Karpas-422 (cell line): ENCODE measurements at places on chromosomes 7 and 10. TPM values are rescaled to one million over a fixed set of nuclear protein-coding genes. Genes with fewer than 3 reads are reported as not detected.

MLLT10 gene
- total RNA-seq, result 83.6 and 88.5 TPM in 2 replicates

SPACDR gene
- 1.5 and 2.8 TPM in 2 replicates for total RNA-seq

PVRIG gene
- total RNA-seq, result 1.6 and 2.7 TPM in 2 replicates

C7orf33 gene
- total RNA-seq, result not detected in 2 replicates

EGFR gene
- total RNA-seq, result not detected in 2 replicates

ITGA8 gene
- total RNA-seq, result not detected in 2 replicates

SEMA3A gene
- total RNA-seq, result not detected in 2 replicates

LEP gene
- total RNA-seq, result not detected in 2 replicates

LRRC4 gene
- total RNA-seq, result 39.6 and 52.0 TPM in 2 replicates

MARVELD1 gene
- total RNA-seq, result not detected in 2 replicates

AFAP1L2 gene
- 2.0 and 4.4 TPM in 2 replicates for total RNA-seq

PLAC9 gene
- total RNA-seq, result not detected in 2 replicates

CFAP70 gene
- total RNA-seq, result 14.2 and 14.4 TPM in 2 replicates

CYP2E1 gene
- total RNA-seq, result 0.61 TPM in 1 of 2 replicates, not detected in the other

ECHDC3 gene
- total RNA-seq, result not detected in 2 replicates

PPP3CB gene
- 24.1 and 51.0 TPM in 2 replicates for total RNA-seq

SYT15B gene
- 0.11 TPM in 1 of 2 replicates, not detected in the other for total RNA-seq

ATOH7 gene
- total RNA-seq, result not detected in 2 replicates

NUTM2B gene
- total RNA-seq, result 0.34 and 0.61 TPM in 2 replicates

MMD2 gene
- total RNA-seq, result not detected in 2 replicates

CLRN3 gene
- total RNA-seq, result not detected in 2 replicates

CAMK1D gene
- 0.11 and 0.63 TPM in 2 replicates for total RNA-seq

PRKAR2B gene
- total RNA-seq, result 0.32 and 0.67 TPM in 2 replicates

FAM237B gene
- total RNA-seq, result not detected in 2 replicates

NPC1L1 gene
- total RNA-seq, result not detected in 2 replicates

AKR1C2 gene
- total RNA-seq, result not detected in 2 replicates

COL1A2 gene
- not detected in 2 replicates for total RNA-seq

BZW2 gene
- total RNA-seq, result 122 and 163 TPM in 2 replicates

FAM3C gene
- 16.8 and 26.1 TPM in 2 replicates for total RNA-seq

CPXM2 gene
- total RNA-seq, result not detected in 2 replicates

SORCS1 gene
- not detected in 2 replicates for total RNA-seq

NT5C3A gene
- total RNA-seq, result 27.1 and 48.7 TPM in 2 replicates

CDHR1 gene
- total RNA-seq, result not detected in 2 replicates

VSTM4 gene
- not detected in 2 replicates for total RNA-seq

SKIDA1 gene
- 0.22 and 1.5 TPM in 2 replicates for total RNA-seq

COL13A1 gene
- not detected in 2 replicates for total RNA-seq

TDRD1 gene
- not detected in 2 replicates for total RNA-seq

MYO1G gene
- 62.4 and 130 TPM in 2 replicates for total RNA-seq

CAV1 gene
- total RNA-seq, result not detected in 2 replicates

RRP12 gene
- total RNA-seq, result 16.2 and 16.5 TPM in 2 replicates

CDK14 gene
- total RNA-seq, result 100 and 121 TPM in 2 replicates

BHLHA15 gene
- not detected in 2 replicates for total RNA-seq

KLF6 gene
- 3.9 and 5.9 TPM in 2 replicates for total RNA-seq

KBTBD2 gene
- total RNA-seq, result 17.8 and 28.6 TPM in 2 replicates

CFAP69 gene
- total RNA-seq, result 0.32 and 3.5 TPM in 2 replicates

CDHR3 gene
- not detected in 2 replicates for total RNA-seq

HABP2 gene
- total RNA-seq, result not detected in 2 replicates

LRRC18 gene
- 3.4 TPM in 1 of 2 replicates, not detected in the other for total RNA-seq

CALML3 gene
- not detected in 2 replicates for total RNA-seq

HMX2 gene
- not detected in 2 replicates for total RNA-seq

CYP3A7 gene
- not detected in 2 replicates for total RNA-seq

CCL26 gene
- total RNA-seq, result not detected in 2 replicates

SEPTIN14 gene
- not detected in 2 replicates for total RNA-seq

C10orf62 gene
- not detected in 2 replicates for total RNA-seq

H2AZ2 gene
- total RNA-seq, result 188 and 202 TPM in 2 replicates

MBL2 gene
- not detected in 2 replicates for total RNA-seq

HYAL4 gene
- not detected in 2 replicates for total RNA-seq

CDC14C gene
- total RNA-seq, result not detected in 2 replicates
